GF-D8 (cell line): ENCODE measurements at places on chromosomes 1 and 21.

GRCh38 chr1:64223329-64224151 is 20.1 kb downstream of the UBE2U start:
- no peak for DNase-seq

- DNase-seq = no peak
Observed at GRCh38 chr1:14106126-14106525, 406.1 kb downstream of the PRDM2 start.

GRCh38 chr1:65174585-65174984 is 26.6 kb downstream of the AK4 start:
- DNase-seq = peak; percentile 95

DNA sequence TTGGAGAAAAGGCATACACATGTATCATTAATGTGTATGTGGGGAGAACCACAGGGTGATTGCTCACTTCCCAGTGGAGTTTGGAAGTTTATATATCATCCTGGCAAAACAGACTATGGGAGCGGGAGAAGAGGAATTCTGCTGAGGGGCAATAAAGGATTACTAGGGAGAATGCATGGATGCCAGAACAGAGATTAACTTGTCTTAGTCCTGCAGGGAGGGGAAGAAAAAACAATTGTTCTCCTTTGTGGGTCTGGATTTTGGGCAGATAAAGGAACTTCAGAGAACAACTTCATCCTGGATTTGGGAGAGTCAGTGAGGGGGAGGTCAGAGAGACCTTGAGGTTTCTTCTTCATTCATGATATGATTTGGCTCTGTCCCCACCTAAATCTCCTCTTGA is 55.9 kb upstream of the SOX13 start:
- no peak for DNase-seq
